Activated CD8-positive, alpha-beta memory T cell treated with anti-CD3 and anti-CD28 coated beads for 36 hours (primary cell): ENCODE measurements at places on chromosomes 6 and 20. TPM values are rescaled to one million over a fixed set of nuclear protein-coding genes. Genes with fewer than 3 reads are reported as not detected.

CARMIL1 gene
- total RNA-seq: 2.0 TPM

L3MBTL3 gene
- total RNA-seq: 9.5 TPM

FAM8A1 gene
- 3.8 TPM for total RNA-seq

PRR18 gene
- 0.15 TPM for total RNA-seq

ABHD16A gene
- 32.0 TPM for total RNA-seq

SALL4 gene
- total RNA-seq: 0.46 TPM

PRND gene
- total RNA-seq: not detected

DNAAF9 gene
- total RNA-seq: 2.3 TPM

KIF25 gene
- not detected for total RNA-seq

TGM3 gene
- not detected for total RNA-seq

MUC21 gene
- not detected for total RNA-seq

MCHR2 gene
- not detected for total RNA-seq

LHFPL5 gene
- not detected for total RNA-seq

CLPSL1 gene
- not detected for total RNA-seq

RRAGD gene
- total RNA-seq: 13.6 TPM

PRSS16 gene
- 0.44 TPM for total RNA-seq

PMEPA1 gene
- total RNA-seq: 2.6 TPM

TRDN gene
- total RNA-seq: not detected

LY6G5C gene
- total RNA-seq: 3.1 TPM

SERAC1 gene
- total RNA-seq: 6.9 TPM

USP49 gene
- 6.0 TPM for total RNA-seq

MAS1 gene
- not detected for total RNA-seq

RBM24 gene
- total RNA-seq: not detected

ZNF165 gene
- total RNA-seq: 1.7 TPM

TBX18 gene
- total RNA-seq: not detected

RBBP9 gene
- 18.1 TPM for total RNA-seq

LTB gene
- total RNA-seq: 181 TPM

PGBD1 gene
- total RNA-seq: 4.1 TPM

SULF2 gene
- total RNA-seq: 0.78 TPM

RIPPLY2 gene
- total RNA-seq: not detected

SUMO4 gene
- total RNA-seq: 3.2 TPM

BTN3A1 gene
- total RNA-seq: 13.3 TPM

LZTS3 gene
- total RNA-seq: 0.96 TPM

MYL9 gene
- total RNA-seq: 0.17 TPM

RAMACL gene
- 0.17 TPM for total RNA-seq
